ENCODE measurements at places on chromosomes 11 and 22.

GRCh38 chr11:46373787-46374740 lies 7.4 kb upstream of the MDK start:
- no peak for DNase-seq

- no peak for DNase-seq
Measured at GRCh38 chr11:112972399-112973145, 11.4 kb downstream of the NCAM1 start.

- no peak for DNase-seq
Measured at GRCh38 chr11:87081358-87081757, 43.6 kb downstream of the TMEM135 start.

DNA sequence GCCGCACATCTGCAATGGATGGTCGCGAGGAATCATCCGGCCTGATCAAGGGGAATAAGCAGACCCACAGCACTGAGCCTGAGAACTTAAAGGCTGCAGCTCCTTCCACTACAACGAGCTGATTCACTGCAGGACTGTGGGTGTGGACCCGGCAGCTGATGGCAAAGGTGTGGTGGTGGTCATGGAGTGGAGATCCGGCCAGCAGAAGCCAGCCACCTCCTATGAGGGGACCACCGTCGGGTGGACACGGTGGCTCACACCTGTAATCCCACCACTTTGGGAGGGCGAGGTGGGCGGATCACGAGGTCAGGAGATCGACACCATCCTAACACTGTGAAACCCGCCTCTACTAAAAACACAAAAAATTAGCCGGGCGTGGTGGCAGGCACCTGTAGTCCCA lies 66.4 kb downstream of the DGCR2 start:
- DNase-seq: no peak

GRCh38 chr11:64537876-64538275 lies 53.1 kb upstream of the SLC22A12 start:
- no peak for DNase-seq

DNA sequence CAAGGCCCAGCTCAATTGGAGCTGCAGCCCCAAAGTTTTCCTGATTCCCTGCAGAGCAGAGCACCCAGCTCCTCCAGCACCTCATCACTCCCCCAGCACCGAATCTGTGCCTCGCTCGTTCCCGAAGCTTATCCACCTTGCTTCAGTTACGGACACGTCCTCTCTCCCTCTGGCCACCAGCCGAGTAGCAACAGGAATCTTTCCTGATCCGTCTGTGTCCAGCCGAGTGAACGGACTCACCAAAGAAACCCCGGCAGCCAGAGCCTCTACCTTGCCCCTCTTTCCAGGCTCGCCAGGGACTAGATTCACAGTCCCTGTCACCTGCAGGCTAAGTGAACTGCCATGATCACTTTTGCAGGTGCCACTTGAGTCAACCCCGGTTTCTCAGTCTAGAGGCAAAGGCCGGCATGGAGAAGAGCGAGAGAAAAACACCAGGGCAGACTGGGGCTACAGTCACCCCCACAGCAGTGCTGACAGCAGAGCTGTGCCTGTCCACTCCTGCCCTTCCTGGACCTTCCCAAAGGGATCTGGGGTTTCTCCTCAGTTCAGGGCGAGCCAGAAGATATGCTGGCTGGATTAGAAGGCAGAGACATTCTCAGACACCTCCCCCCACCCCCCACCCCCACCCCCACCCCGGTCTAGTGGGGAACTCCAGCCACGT lies 32.3 kb downstream of the BID start:
- DNase-seq: no peak

DNA sequence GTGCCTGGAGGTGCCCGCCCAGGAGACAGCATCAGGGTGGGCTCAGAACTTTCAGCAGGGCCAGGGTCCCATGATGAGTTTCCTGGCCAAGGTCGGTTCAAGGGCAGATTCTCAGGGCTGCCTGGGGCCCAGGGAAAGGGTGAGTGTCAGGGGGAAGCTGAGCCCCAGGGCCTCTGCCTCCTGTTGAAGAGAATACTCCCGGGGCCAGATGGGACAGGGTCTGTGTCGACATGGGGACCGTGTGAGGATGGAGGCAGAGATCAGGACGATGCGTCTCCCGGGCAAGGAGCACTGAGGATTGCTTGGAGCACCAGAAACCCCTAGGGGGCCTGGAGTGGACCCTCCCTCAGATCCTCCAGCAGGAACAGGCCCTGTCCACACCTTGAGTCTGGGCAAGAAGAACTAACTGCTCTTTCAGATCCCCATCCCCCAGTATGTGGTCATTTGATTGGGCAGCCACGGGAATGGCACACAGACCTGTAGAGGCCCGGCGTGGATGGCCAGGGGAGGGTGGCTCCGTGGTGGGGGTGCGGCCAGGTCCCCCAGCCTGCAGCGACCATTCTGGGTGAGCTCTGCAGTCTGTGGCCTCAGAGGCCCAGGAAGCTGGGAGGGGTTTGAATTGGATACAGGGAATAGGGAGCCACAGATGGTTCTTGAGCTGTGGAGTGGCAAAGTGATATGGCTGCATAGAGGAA lies 1078.7 kb downstream of the BRD1 start:
- no peak for DNase-seq

GRCh38 chr11:78560153-78560552 lies 14.5 kb downstream of the NARS2 start:
- no peak for DNase-seq

GRCh38 chr11:128946648-128947047 lies 4.0 kb upstream of the TP53AIP1 start:
- DNase-seq: no peak

GRCh38 chr11:57144531-57145320 lies 37.0 kb upstream of the LRRC55 start:
- DNase-seq: no peak

DNA sequence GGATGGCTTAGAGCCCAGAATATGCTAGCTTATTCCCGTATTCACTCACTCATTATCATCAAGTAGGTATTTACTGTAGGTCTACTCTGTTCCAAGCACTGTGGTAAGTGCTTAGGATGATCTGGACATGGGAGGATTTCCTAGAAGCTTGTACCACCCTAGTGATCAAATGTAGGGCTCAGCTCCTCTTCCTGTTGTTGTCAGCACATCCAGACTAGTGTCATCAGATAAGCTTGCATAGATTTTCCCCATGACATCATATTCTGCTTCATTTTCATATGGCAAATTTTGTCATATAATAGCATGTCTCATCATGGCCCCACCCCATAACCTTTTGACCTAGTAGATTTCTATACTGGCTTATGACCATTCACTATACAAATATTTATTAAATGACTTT lies 19.3 kb upstream of the NUCB2 start:
- DNase-seq: no peak

DNA sequence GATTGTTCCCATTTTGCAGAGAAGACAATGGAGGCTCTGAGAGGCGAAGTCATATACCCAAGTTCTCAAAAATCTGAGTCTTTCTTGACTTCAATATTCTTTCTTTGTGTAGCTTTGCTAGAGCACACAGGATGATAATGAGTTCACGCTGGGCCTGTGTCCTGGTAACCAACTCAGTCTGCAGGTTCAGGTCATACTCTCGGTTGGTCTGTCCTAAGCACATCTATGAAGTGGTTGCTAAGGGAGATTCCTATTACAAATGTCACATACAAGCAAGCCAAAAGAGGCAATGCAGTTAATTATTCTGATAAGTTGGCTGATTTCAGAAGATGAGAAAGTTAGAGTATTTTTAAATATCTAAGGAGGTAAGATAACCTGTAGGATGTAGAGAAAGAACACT lies 481.0 kb downstream of the SOX6 start:
- DNase-seq: no peak

DNA sequence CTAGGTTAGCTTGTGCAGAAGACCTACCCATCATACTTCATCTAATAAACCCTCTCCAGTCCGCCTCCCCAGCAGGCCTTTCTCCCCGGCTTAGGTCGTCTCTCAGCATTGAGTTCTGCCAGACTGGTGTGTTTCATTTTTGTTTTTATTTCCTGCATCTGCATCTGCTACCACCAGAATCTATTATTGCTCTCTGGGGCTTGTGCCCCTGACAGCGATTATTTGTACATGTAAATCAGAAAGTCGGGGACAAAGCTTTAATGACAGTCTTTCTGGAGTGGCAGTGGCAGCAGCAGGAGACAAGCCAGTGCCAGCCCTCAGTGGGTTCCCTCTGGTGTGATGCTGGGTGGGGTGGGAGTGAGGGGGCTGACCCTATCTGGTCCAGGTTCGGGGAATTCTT lies 127.5 kb downstream of the PKNOX2 start:
- no peak for DNase-seq

DNA sequence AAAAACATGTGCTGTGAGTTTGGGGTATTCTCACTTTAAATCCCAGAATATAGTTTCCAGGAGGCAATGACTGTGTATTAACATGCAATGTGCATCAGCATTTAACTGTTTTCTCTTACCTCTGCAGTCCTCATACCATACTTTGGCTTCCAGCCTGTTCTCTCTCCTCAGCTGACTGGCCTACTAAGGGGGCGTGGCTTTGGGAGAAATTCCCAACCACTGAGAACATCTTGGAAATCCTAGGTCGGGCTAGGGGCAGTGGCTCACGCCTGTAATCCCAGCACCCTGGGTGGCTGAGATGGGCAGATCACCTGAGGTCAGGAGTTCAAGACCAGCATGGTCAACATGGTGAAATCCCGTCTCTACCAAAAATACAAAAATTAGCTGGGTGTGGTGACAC lies 13.5 kb upstream of the ZC3H12C start:
- no peak for DNase-seq

DNA sequence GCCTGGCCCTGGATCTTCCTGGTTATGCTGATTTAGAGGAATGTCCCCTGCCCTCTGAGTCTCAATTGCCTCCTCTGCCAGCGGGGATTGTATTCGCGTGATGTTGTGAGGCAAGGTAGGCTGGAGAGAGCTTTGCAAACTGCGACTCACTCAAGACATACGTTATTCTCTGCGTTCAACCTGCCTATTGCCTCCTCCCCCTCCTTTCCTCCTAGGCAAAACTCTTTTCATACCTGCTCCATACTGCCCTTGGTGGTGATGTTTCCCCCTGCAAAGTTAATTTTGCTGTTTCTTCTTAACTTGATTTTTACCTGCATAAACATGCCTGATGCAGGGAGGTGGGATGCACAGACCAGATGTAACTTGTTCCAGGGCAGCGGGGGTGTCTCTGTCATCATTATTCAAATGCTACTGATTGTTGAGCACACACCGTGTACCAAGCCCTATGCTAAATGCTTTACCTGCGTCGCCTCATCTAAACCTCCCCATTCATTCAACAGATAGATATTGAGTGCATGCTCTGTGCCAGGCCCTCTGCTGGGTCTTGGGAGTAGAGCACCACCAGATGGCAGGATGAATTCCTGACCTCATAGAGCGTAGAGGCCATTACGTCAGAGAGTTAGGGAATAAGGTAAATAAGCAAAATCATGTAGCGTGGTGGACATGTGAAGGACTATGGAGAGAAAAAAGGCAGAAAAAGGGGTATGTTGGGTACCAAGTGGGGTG lies 29.0 kb downstream of the SGSM1 start:
- DNase-seq: no peak

- DNase-seq: no peak
Measured at GRCh38 chr11:1546536-1547466, 25.3 kb downstream of the DUSP8 start.

GRCh38 chr11:16982256-16982671 lies 31.9 kb downstream of the PLEKHA7 start:
- DNase-seq: no peak

DNA sequence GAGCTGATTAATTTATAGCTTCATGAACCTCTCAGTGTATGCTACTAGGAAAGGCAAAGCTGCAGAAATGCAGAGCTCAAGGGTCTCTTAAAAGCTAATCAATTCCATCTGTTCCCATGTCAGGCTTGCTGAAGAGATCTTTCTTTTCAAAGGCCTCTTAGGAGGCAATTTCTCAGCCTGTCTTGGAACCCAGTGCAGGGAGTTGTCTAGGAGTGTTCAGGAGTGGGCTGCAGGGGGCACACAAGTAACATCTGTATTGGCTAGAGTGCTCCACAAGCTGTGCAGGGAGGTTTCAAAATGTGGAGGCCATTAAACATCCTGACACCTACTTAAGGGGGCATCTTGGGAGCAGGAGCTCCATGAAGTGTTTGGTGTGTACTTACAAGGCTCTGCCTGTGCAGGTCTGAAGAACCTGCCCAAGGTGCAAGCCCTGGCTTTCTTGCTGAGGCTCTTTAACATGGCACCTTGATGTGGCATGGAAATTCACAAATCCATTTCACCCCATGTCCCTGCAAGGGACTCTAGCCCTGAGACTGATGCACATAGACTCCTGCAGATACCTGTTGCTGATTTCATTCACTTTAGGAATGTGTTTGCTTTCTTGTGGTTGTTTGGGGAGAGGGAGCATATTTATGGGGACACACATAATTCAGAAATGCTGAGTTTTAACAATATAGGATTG lies 134.7 kb downstream of the ME3 start:
- no peak for DNase-seq

GRCh38 chr22:28369854-28370253 lies 309.8 kb downstream of the TTC28 start:
- no peak for DNase-seq

GRCh38 chr11:87300640-87301380 lies 263.1 kb downstream of the TMEM135 start:
- no peak for DNase-seq

DNA sequence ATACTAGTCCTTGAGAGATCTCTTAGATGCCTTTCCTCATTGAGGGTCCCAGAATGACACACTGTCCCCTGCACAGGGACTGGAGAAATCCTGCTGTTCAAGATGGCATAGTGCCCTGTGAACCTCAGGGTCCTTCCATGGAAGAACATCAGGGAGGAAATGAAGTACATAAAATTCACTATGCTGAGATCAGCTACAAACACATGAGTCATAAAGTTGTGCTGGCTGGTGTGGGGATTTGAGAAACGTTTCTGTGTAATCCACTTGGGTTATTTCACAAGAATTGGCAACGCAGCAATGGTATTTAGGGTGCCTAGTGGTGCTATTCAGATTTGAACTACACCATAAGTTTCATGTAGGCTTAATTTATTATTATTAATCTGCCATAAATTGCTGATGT lies 174.4 kb downstream of the MAML2 start:
- DNase-seq: peak; percentile 77

- peak; percentile 46 for DNase-seq
Measured at GRCh38 chr11:67391304-67392182, at the start of gene RAD9A. RAD9A (plus strand) TSS chr11:67391986; CDS start chr11:67392045, 59 bp downstream.

GRCh38 chr22:24830205-24830979 lies 24.4 kb downstream of the SGSM1 start:
- no peak for DNase-seq

GRCh38 chr11:123406441-123407129 lies 23.5 kb upstream of the GRAMD1B start:
- DNase-seq: no peak

DNA sequence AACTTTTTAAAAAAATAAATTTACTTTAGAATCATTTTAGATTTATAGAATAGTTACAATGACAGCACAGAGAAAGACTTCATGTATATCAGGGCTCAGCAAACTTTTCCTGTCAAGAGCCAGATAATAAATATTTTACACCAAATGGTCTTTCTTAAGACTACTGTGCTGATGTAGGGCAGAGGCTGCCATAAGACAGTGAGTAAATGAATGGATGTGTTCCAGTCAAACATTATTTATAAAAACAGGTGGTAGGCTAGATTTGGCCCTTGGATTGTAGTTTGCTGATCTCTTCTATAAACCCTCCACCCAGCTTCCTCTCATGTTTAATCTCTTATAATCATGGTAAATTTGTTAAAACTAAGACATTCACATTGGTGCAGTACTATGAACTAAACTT lies 33.0 kb downstream of the CECR2 start:
- DNase-seq: no peak

All from non-pigmented ciliary epithelial cell (primary cell).